ENCODE measurements at places on chromosomes 5 and 9. TPM values are rescaled to one million over a fixed set of nuclear protein-coding genes. Genes with fewer than 3 reads are reported as not detected.
A peak's percentile ranks its signal among the peaks of the same experiment; 100 is the strongest.

The PTAR1 gene
- 73.1 TPM for total RNA-seq

DNA sequence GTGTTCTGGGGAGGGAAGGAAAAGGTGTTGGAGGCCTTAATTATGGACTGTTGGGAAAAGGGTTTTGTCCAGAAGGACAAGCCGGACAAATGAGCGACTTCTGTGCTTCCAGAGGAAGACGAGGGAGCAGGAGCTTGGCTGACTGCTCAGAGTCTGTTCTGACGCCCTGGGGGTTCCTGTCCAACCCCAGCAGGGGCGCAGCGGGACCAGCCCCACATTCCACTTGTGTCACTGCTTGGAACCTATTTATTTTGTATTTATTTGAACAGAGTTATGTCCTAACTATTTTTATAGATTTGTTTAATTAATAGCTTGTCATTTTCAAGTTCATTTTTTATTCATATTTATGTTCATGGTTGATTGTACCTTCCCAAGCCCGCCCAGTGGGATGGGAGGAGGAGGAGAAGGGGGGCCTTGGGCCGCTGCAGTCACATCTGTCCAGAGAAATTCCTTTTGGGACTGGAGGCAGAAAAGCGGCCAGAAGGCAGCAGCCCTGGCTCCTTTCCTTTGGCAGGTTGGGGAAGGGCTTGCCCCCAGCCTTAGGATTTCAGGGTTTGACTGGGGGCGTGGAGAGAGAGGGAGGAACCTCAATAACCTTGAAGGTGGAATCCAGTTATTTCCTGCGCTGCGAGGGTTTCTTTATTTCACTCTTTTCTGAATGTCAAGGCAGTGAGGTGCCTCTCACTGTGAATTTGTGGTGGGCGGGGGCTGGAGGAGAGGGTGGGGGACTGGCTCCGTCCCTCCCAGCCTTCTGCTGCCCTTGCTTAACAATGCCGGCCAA is 19.1 kb downstream of the PTGES2 start:
- no peak for DNase-seq

DNA sequence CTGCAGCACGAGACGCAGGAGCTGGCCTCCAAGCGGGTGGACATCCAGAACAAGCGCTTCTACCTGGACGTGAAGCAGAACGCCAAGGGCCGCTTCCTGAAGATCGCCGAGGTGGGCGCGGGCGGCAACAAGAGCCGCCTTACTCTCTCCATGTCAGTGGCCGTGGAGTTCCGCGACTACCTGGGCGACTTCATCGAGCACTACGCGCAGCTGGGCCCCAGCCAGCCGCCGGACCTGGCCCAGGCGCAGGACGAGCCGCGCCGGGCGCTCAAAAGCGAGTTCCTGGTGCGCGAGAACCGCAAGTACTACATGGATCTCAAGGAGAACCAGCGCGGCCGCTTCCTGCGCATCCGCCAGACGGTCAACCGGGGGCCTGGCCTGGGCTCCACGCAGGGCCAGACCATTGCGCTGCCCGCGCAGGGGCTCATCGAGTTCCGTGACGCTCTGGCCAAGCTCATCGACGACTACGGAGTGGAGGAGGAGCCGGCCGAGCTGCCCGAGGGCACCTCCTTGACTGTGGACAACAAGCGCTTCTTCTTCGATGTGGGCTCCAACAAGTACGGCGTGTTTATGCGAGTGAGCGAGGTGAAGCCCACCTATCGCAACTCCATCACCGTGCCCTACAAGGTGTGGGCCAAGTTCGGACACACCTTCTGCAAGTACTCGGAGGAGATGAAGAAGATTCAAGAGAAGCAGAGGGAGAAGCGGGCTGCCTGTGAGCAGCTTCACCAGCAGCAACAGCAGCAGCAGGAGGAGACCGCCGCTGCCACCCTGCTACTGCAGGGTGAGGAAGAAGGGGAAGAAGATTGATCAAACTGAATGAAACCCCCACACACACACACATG is 654 bp downstream of the PURA start:
- DNase-seq = peak; percentile 47

- no peak for DNase-seq
Measured at GRCh38 chr9:17824191-17824590, 245.3 kb downstream of the SH3GL2 start.

GRCh38 chr9:77156646-77157371 is 20.5 kb upstream of the VPS13A start:
- no peak for DNase-seq

- peak; percentile 85 for DNase-seq
Measured at GRCh38 chr5:80083101-80083890, 48.1 kb downstream of the THBS4 start.

GRCh38 chr9:13377171-13377925 is 97.9 kb upstream of the MPDZ start:
- no peak for DNase-seq

- DNase-seq = no peak
Measured at GRCh38 chr9:94630833-94631232, 8.5 kb downstream of the FBP1 start.

- DNase-seq = no peak
Measured at GRCh38 chr9:134591573-134591981, 50.0 kb upstream of the COL5A1 start.

DNA sequence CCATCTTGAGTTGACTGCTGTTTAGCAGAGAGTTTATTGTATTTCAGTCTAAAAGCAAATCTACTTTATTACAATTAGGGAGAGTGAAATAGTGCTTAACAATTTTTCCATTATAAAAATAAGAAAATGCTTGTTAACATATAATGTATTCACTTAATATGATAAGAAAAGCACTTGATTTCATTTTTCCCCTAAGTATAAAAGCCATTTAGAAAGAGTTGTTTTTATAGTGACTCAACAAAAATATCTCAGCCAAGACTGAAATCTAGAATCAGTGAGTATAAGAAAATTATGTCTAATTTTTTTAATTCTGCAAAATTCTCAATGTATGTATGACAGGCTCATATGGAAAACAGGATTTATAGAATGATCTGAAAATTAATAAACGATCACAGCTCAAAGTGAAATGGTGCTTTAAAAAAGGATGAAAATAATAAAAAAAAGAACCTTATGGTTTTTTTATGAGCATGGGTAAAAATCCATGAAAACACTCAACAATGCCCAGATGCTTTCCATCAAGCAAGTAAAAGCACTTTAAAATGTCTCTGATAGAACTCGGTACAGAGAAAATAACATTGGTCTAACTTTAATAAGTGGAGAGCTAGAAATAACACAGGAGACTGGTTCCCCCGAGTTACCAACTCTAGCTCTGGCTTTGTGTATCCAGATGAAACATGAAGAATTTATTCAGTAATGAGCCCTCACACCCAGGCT is 1057.8 kb upstream of the WWC1 start:
- no peak for DNase-seq
